ENCODE measurements at places on chromosomes 6 and 20.

- DNase-seq: no peak
These were observed 46.7 kb upstream of the BLCAP start for GRCh38 chr20:37574199-37574890.

- DNase-seq: no peak
These were observed 289.6 kb downstream of the PREX1 start for GRCh38 chr20:48538058-48538825.

GRCh38 chr20:9615766-9616454, 101.5 kb downstream of the LAMP5 start:
- no peak for DNase-seq

GRCh38 chr20:19275630-19276071, 63.2 kb downstream of the SLC24A3 start:
- DNase-seq: no peak

- no peak for DNase-seq
These were observed 112.3 kb upstream of the MARCKS start for GRCh38 chr6:113744861-113745260.

GRCh38 chr6:5723841-5724691, 282.7 kb downstream of the NRN1 start:
- no peak for DNase-seq

GRCh38 chr20:63361519-63362435, 628 bp upstream of the CHRNA4 start:
- no peak for DNase-seq

GRCh38 chr6:116512734-116513133, 1.3 kb downstream of the CALHM5 start:
- no peak for DNase-seq

DNA sequence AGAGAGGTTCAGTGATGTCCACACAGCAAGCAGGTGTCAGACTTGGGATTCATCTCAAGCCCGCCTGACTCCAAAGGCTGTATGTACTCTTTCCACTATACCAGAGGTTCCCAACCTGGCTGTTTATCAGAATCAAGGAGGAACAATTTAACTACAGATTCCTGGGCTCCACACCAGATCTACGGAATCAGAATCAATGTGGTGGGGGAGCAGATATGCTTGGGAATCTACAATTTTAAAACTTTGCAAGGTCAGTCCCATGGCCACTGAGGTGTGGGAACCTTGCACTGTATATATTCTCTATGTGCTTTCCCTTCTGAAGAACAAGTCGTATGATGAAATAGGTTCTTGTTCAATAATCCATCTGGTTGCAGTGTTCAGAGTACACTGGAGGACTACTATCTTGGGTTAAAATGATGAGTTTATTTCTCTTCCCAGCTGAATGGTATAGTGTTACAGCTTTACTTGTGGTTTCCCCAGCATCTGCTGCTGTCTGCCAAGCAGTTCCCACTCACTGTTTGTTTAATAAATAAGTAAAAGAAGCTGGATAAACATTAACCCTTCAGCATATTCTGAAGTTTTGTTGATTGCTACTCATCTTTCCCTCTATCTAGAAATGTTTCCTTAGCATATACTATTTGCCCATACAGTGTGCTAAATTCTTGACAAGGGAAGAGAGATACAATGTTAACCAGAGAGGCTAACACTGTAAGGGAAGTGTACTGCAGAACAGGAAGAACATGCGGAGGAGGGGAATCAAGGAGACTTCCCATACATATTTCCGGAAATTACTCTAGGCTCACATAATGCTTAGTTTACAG, 9.9 kb downstream of the TTI1 start:
- DNase-seq: no peak

- no peak for DNase-seq
These were observed 15.5 kb upstream of the TCFL5 start for GRCh38 chr20:62876902-62877816.

DNA sequence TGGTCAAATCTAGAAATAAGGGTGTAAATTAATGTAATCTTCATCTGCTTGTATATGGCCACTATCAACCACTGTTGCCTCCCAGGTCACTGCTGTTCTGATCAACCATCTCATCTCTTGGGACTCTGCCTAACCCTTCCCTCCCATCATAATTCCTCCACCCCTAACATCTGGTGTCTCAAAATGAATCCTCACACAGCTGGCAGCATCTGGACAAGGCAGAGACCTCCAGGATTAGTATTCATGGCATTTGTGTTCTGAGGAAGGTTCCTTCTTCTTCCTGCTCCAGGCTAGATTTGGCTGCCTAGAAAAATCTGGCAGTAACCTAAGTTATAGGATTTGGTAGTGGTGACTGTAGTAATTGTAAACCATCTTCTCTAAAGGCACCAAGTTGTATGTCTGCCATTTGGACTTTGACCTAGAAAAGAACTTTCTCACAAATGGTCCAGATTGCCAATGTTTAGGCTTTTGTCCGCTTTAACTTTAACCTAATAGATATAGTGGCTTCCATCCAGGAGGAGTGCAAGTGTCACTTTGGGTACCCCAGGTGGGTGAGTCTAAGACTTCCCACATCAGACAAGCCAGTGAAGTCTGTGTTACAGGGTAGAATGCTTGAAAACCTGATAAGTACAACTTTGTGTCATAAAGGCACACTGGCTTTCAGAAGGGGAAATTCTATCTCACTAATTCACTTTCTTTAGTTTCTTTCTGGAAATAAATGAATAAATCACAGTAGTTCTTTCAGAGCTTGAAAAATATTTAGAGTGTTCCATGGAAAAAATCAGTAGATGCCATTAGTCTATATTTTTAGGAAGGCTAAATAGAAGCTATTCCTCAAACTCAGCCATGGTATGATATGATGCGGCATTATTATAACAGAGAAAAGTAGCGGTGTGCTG, 3.0 kb upstream of the PHACTR2 start:
- DNase-seq: no peak

- DNase-seq: no peak
These were observed 11.8 kb downstream of the CCR6 start for GRCh38 chr6:167134448-167135328.

GRCh38 chr6:143773506-143774150, 69.5 kb upstream of the LTV1 start:
- no peak for DNase-seq

GRCh38 chr6:132494954-132495353, 18.0 kb downstream of the STX7 start:
- no peak for DNase-seq

DNA sequence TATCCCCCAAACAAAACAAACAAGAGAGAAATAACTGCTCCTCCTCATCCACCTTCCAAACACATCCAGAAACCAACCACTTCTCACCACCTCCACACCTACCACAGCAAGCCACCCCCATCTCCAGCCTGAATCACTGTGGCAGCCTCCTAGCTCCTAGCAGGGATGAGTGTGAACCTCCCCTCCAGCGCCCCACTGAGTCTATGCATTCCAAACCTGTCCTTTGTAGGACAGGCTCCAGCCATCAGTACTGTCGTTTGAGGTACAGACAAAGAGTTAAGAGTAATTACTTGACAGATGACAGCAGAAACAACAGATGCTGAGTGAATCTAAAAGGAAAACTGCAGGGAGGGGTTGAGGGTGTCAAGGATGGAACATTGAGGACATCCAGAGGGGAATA, 2.4 kb downstream of the METTL24 start:
- DNase-seq: no peak

DNA sequence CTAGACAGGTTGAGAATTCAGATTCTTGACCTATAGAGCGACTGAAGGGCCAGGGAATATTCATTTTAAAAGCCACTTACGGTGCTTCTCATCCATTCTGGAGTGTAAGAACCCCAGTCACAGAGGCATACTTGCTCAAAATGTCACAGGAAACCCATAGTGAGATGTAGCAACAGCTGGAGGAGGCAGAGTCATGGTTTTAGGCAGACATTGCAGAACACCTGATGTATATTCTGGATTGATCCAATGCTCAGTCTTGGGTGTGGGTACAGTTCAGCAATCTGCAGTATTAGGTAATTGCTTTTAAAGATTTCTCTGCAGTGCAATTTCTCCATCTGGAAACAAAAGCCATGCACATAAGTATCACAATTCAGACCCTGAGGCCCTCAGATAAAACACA, 137.4 kb upstream of the SLC22A23 start:
- no peak for DNase-seq

- DNase-seq: no peak
These were observed 2.1 kb upstream of the TMEM151B start for GRCh38 chr6:44268095-44268628.

DNA sequence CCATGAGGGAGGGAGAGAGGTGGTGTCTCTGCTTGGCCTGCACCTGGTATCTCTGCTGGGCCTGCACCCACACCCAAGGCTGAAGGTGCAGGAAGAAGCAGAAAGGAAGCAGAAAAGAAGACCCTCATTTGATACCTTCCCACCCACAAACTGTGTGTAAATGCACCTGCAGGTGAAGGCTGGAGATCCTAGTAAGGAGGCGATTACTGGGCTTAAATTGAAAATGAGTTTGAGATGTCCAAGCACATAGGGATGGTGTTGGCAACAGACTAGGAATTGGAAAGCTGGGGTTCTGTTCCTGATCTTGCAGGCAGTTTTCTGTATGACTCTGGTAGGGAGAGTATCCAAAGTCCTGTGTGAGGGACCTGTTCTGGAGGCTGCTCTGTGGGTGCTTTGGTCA, 74.7 kb downstream of the LYRM2 start:
- no peak for DNase-seq

GRCh38 chr20:11451793-11452291, 465.9 kb upstream of the BTBD3 start:
- no peak for DNase-seq

- DNase-seq: no peak
These were observed 6.8 kb downstream of the MKKS start for GRCh38 chr20:10427060-10427692.

DNA sequence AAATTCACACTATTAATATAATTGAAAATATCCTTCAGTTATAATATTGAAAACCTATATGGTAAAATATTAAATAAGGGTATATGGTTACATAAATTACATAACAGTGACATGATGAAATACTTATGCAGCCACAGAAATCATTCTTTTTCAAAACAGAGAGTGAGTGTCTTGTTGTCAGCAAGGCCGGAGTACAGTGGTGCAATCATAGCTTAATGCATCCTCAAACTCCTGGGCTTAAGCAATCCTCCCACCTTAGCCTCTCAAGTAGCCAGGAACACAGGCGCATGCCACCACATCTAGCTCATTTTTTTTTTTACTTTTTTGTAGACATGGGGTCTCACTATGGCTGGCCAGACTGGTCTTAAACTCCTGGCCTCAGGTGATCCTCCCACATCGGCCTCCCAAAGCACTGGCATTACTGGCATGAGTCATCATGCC, 40.4 kb downstream of the FAM8A1 start:
- DNase-seq: no peak

DNA sequence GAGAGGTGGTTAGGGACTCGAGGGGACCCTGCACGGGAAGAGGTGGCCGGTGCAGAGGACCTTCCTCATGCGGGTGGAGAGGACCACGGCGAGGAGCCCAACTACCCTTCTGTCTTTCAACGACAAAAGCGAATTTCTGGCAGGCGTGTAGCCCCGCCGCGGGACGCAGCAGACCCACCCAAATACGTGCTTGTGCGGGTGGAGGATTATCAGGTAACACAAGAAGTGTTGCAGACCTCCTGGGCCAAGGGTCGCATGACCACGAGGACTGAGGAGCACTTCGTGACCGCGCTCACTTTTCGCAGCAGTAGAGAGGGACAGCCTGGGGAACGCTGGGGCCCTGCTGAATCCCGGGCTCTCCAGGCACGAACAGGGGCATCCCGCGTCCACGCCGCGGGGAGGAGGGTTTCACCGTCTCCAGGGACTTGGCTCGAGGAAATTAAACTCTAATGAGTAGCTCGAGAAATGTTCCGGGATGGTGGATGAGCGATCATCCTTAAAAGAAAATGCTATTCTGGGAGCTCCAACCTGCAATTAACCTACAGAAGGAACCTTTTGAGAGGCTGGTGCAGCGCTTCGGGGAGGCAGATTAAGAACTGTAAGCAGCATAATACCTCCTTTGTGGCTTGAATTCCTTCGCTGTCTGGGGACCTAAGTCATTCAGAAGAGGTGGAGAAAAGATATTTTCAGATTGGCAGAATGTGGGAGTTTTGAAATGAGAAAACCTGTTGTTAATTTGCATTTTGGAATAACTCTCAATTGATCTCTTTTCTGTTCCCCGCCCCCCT, 804 bp downstream of the C6orf141 start:
- no peak for DNase-seq

DNA sequence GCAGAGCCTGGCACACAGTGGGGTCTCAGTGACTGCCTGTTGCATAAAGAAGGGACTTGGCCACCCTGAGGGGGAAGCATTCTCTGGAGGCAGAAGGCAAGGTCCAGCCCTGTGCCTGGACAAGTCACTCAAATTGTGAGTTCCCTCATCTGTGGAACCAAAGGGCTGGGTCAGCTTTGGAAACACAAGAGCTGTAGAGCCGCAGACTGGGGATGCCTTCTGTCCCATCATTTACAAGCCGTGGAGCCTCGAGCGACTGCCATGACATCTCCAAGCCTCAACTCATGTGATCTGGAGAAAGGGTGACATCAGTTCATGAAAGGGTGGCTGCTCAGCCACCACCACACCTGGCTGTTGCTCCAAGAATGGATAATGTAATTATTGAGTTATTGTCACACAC, 20.4 kb upstream of the SIRPD start:
- no peak for DNase-seq

- peak; percentile 35 for DNase-seq
These were observed 1.1 kb upstream of the GRM1 start for GRCh38 chr6:146027586-146028251.

- DNase-seq: no peak
These were observed 23.0 kb upstream of the STK38 start for GRCh38 chr6:36570264-36570663.

GRCh38 chr6:119961450-119961849, 611.9 kb upstream of the MAN1A1 start:
- DNase-seq: no peak

- no peak for DNase-seq
These were observed 101.2 kb downstream of the HDGFL1 start for GRCh38 chr6:22670605-22671004.

- no peak for DNase-seq
These were observed 47.0 kb upstream of the PREP start for GRCh38 chr6:105449756-105450390.

DNA sequence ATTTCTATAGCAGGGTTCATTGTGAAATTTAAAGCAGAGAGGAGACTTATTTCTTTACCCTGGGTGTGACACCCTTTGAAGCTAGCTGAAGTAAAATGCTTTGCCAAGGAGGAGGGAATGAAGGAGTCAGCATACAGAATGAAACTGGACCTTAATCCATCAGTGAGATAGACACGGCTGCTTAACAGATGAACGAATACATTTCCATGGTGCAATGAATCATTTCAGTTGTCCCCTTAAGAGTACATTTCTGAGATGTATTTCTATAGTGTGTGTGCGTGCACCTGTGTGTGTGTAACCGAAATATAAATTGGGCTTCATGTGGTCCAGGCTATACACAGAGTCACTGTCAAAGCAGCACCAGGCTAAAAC, 73.8 kb upstream of the CD93 start:
- no peak for DNase-seq

- DNase-seq: no peak
These were observed 507.9 kb downstream of the CDH26 start for GRCh38 chr20:60465993-60466686.

All from cerebellar nuclear complex (tissue), 1 donor.